Foreskin melanocyte (primary cell): ENCODE measurements at places on chromosomes 13 and 19.
A peak's percentile ranks its signal among the peaks of the same experiment; 100 is the strongest.

DNA sequence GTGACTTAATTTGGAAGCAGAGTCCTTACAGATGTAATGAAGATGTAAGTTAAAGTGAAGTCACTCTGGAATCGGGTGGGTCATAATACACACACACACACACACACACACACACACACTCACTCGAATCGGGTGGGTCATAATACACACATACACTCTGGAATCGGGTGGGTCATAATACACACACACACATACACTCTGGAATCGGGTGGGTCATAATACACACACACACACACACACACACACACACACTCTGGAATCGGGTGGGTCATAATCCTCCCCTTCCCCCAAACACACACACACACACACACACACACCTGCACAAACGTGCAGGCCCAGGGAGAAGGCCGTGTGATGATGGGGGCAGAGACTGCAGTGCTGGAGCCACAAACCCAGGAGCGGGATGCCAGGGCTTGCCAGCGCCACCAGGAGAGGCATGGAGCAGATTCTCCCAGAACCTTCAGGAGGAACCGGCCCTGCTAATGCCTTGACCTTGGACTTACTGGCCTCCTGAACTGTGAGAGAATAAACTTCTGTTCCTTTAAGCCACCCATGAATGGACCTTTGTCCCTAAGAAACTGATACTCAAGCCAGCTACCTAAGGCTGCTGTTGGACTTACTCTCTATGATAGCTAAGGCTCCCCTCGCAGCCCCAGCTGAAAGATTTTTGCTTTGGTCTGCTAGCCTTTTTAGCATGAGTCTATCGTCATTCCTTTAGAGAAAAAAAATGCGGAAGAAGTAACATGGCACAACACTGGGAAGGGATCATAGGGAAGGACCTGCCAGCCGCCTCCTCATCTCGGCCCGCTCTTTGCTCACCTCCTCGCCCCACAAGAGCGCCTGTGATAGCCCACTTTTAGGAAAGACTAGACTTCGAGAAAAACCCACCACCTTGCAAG is 136.2 kb upstream of the RNF113B start:
- DNase-seq = no peak

DNA sequence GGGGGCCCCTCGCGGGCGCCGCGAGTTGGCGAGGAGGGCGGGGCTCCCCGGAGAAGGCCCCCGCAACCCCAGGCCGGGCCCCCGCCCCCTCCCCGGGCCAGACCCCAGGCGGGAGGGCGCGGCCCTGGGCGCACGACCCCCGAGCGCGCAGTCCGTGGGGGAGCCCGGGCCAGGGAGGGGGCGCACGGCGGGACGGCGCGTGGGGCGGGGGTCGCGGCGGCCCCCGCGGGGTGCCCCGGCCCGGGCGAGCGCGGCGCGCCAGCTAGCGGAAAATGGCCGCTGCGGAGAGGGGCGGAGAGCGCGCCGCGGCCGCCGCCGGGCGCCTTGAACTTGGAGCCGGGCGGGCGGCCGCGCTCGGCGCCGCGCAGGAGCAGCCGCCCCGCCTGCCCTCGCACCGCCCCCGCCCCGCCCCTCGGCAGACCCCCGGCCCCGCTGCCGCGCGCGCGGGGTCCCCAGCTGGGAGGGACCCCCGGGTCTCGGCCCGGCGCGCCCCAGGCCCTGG is 6.4 kb upstream of the NFIC start:
- DNase-seq = no peak

- DNase-seq = no peak
These were observed 3.1 kb upstream of the OLFM2 start for GRCh38 chr19:9939301-9939913.

DNA sequence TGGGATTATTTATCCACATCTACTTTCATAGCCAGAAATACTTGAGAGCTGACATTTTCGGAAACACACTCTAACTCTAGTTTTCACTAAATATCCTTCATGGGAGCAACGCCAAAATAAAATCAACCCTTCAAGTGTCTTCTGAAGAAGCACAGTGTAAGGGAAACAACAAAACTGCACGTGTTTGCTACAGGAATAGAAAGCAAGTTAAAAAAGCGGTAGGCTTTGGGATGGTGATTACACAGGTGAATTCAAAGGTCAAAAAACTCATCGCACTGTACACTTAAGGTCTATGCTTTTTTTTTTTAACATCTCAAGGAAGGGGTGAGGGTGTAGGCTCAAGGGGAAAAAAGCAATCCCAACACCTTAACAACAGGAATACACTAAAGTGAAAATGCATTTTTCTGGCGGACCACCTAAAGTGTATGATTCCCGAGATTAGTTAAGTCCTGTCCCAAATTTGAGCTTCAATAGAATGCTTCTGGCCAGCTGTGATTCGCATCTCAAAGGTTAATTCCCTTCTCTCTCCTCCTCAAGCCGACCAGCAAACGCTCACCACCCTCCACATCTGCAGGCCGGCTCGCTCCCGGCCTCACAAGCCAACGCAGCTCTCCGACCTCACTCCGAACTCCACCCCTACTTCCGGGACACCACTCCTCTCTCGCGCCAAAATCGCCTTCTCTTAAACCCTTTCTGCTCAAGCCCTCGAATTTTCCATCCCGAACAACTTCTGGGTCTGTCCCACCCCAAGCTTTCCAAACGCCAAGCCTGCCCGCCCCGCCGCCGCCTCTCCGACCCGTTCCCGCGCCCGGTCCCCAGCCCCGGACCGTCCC is 1.1 kb downstream of the ARGLU1 start:
- DNase-seq = peak; percentile 53

GRCh38 chr19:55495646-55496349 is 7.6 kb downstream of the SSC5D start:
- no peak for DNase-seq

GRCh38 chr19:11674067-11674492 is 64.7 kb downstream of the ZNF823 start:
- no peak for DNase-seq

DNA sequence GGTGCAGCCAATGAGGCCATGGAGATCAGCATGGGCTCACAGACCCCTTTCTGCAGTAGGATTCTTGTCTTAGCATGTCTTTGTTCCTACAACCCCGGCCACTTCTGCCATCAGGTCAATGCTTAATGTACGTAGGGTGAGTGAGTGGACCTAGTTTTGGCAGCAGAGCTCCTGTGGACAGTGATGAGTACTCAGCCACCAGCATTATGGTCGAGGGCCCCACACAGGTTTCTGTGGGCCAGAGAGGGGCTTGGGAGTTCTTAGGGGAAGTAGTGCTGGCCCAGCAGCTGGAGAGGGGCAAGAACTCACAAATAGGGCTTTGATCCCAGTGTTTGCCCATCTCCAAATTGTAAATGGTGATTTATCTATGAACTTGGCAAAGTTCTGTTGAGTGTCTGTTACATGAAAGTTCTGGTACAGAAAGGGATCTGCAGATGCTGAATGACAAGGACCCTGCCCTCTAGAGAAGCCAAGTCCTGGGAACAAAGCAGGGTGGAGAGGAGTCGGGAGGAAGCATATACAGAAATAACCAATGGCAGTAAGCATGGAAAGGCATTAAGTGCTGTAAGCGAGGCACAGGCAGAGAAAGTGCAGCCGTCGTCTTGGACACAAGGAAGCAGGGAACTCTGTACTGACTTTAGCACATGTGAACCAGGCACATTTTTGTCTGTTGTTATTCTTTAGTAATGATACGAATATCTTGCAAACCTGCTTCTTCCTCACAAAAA is 185.1 kb downstream of the MTUS2 start:
- no peak for DNase-seq
